Thymus (tissue), 14 donors: ENCODE measurements at places on chromosomes 2 and 18. TPM values are rescaled to one million over a fixed set of nuclear protein-coding genes. Genes with fewer than 3 reads are reported as not detected.

Gene LRRC30
- total RNA-seq: 0.14 TPM

DNA sequence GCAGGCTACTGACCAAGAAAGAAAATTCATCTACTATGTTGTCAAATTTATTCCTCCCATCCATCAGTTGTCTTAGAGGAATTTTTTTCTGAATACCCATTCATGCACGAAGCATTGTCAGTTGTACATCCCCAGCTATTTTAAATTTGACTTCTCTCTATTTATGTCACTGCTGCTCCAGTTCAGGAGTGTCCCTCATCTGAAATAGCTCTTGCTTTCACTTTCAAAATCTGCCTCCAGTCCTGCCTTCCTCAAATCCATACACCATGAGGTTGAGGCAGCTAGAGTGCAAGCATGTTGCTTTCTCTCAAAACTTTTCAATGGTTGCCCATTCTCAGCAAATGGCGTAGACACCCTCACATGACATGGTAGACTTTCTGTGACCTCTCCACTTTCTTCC is 335.4 kb upstream of the CDH2 start:
- H3K27ac ChIP-seq: no peak overlapping the region
- DNase-seq: no peak
- H3K27me3 ChIP-seq: no peaks in the 10 kb centered on the region
- H3K4me3 ChIP-seq: no peak overlapping the region
- no peaks in the 10 kb centered on the region for H3K36me3 ChIP-seq

DNA sequence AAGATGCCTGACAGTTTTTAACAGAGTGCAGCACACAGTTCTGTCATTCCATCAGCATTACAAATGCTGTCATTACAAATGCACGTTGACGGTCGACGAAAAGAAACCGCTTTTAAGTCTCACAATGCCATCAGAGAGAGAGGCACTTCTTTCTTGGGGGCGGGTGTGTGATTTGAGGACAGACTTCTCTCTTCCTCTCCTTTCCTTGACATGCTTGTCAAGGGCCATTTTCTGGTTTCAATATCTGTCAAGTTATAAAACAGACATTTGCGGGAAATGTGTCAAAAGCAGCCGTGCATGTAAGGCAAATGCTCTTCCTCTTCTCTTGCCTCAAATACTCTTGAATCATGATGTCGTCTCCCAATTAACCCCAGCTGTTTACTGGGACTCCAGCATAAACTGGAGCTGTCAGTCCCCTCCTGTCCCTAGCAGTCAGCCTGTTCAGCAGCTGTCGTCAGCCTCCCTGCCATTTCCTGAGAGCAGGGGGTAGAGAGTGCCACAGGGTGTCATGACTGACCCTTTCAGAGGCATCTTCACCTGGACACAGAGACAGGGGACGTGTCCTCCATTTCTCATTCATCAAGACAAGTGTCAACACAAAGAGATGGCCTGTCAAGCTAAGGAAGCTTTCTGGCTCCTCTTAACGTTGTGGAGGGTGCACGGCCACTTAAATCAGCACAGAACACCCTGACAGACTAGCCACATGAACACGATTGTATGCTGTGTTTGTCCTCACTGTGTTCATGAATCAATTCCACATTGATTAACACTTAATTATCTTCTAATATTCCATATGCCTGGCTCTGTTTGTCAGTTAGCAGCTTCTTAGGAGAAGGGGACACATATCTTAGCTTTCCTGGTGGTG is 305.4 kb upstream of the RAB6C start:
- no peaks in the 10 kb centered on the region for H3K36me3 ChIP-seq
- no peak overlapping the region for H3K4me3 ChIP-seq
- H3K27ac ChIP-seq: no peak overlapping the region
- peaks cover 4% of the 10 kb centered on the region for H3K27me3 ChIP-seq
- no peak for DNase-seq
- no peaks in the 10 kb centered on the region for H3K4me1 ChIP-seq

GRCh38 chr2:45889620-45890370 is 238.3 kb downstream of the PRKCE start:
- DNase-seq: no peak
- no peak overlapping the region for H3K4me3 ChIP-seq
- no peaks in the 10 kb centered on the region for H3K27me3 ChIP-seq
- peaks cover 30% of the 10 kb centered on the region for H3K4me1 ChIP-seq
- H3K27ac ChIP-seq: peak overlapping the region; percentile 89

- no peak for DNase-seq
- H3K27ac ChIP-seq: no peak overlapping the region
- H3K27me3 ChIP-seq: no peaks in the 10 kb centered on the region
- no peak overlapping the region for H3K4me3 ChIP-seq
- no peaks in the 10 kb centered on the region for H3K4me1 ChIP-seq
These were observed 94.9 kb downstream of the MBD2 start for GRCh38 chr18:54129448-54130067.

GRCh38 chr2:62202019-62202722 is 6.3 kb downstream of the B3GNT2 start:
- peaks cover 39% of the 10 kb centered on the region for H3K4me1 ChIP-seq
- H3K36me3 ChIP-seq: peaks cover 10% of the 10 kb centered on the region
- no peak for DNase-seq
- H3K4me3 ChIP-seq: no peak overlapping the region

DNA sequence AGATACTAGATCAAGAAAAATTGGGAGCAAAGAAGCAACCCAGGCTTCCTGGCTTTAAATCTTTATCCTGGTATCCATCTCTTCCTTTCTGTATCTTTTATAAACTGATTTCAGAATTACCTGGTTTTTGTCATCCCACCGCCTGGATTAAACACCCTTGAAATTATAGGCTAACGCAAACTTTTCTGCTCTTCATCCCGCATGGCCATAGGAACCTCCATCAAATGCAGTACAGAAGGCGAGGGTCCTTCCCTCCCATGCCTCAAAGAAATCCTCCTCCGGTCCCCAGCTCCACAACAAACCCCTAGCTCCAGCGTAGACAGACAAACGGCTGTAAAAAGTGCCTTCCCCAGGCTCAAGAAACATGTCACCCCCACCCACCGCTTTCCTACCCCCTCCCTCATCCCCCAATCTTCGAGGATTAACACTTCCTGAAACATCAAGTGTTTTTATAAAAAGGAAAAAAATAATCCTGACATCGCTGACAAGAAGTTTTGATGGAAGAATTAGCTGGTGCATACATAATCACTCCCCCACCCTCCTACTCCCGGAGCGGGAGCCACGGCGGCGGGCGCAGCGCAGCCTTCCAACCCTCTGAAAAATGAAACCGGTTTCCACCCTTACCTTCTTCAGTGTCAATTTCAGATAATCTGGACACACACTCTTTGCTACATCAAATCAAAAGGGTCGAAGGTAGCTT is 7.6 kb downstream of the DLX1 start:
- H3K4me1 ChIP-seq: peaks cover 13% of the 10 kb centered on the region
- H3K36me3 ChIP-seq: no peaks in the 10 kb centered on the region
- H3K27ac ChIP-seq: no peak overlapping the region
- no peak for DNase-seq
- peaks cover 88% of the 10 kb centered on the region for H3K27me3 ChIP-seq
- H3K4me3 ChIP-seq: no peak overlapping the region

DNA sequence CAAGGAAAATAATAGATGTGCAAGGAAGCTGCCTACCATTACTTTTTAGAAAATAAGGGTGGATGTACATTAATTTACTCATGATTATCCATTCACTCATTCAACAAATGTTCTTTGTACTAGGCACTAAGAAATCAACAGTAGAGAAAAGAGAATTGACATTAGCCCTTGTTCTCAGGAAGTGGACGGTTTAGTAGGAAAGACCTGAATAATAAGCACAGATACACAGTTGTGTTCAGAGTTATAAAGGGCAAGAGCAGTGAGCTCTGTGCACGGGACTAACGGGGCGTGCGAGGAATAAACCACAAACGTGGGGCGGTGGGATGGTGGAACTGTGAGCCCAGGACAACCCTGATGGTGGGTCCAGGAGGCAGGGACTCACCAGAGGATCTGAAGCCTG is 94.4 kb upstream of the MBOAT2 start:
- H3K27me3 ChIP-seq: peaks cover 70% of the 10 kb centered on the region
- DNase-seq: no peak

DNA sequence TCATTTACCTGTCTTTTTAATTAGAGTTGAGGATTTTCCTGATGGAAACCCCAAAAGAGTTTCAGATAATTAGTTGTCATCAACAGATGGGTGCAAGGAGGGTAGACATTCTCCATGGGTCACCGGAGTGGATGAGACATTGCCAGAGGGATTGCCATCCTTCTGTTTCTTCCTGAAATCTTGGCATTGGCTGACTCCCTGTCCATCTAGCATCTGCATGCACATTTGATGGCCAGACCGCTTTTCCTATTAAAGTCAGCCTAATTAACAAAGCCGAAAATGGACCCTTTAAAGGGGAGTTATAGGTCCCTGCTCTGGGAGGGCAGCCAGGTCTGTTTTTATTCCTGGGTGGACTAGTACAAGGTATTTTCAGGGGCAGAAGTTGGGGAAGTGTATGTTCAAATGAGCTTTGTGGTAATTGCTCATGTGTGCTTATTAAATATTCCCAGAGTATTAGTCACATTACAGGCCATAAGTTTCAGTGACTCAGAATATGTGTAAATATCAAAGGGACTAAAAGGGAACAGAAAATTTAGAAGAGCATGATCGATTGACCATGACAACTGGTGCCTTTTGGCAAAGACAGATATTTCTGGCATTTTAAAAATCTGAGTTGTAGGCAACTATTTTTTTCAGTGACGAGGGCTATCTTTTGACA is 209.8 kb downstream of the PHLPP1 start:
- no peak overlapping the region for H3K4me3 ChIP-seq
- no peaks in the 10 kb centered on the region for H3K36me3 ChIP-seq
- H3K4me1 ChIP-seq: no peaks in the 10 kb centered on the region
- DNase-seq: no peak
- H3K27me3 ChIP-seq: no peaks in the 10 kb centered on the region
- no peak overlapping the region for H3K27ac ChIP-seq

Gene PSMA8
- total RNA-seq: 0.66 TPM

GRCh38 chr18:56992777-56993176 is 154.1 kb upstream of the BOD1L2 start:
- H3K4me1 ChIP-seq: no peaks in the 10 kb centered on the region
- no peak for DNase-seq
- H3K27ac ChIP-seq: no peak overlapping the region
- no peak overlapping the region for H3K4me3 ChIP-seq
- no peaks in the 10 kb centered on the region for H3K36me3 ChIP-seq

- no peak for DNase-seq
- no peak overlapping the region for H3K4me3 ChIP-seq
- H3K27me3 ChIP-seq: no peaks in the 10 kb centered on the region
- no peak overlapping the region for H3K27ac ChIP-seq
- H3K4me1 ChIP-seq: no peaks in the 10 kb centered on the region
These were observed 319.8 kb downstream of the ETAA1 start for GRCh38 chr2:67716895-67717396.

DNA sequence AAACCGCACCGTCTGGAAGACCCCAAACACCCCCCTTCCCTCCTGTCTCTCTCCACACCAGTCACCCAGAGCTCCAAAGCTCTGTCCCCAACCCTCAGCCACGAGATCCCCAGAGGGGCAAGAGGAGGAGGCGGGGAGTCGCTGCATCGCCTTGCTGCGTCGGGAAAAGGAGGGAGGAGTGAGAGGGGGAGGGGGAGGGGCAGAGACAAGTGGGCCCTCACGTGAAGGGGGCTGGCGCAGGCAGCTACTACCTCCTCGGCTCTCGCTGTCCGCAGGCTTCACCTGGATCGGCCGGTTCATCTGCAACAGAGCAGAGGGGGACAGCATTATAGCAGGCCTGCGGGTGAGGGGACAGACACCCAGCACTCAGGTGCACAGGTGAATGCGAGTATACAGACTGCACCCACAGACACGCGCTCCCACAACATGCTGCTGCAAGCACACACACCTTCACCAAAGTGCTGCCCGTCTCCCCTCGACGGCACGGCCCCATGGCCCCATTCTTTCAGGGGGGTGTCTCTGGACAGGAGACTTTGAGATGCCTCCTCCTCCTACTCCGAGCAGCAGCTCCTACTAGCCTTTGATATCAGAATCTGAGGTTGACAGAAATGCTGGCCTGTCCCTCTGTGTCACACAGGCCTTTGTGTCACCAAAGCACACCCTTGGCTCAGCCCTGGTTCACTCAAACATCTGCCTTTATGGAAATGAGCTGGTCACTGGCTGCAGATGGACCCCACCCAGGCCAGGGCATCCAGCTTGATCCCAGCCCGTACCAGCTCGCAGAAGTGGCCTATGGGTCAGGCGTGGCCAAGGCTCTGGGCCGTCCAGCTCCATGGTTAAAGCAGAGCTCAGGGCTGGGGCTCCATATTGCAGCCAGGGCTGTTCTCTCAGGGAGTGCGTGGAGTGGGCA is 243.8 kb downstream of the CELF4 start:
- no peaks in the 10 kb centered on the region for H3K36me3 ChIP-seq
- H3K27ac ChIP-seq: no peak overlapping the region
- no peak overlapping the region for H3K4me3 ChIP-seq
- H3K27me3 ChIP-seq: no peaks in the 10 kb centered on the region

- no peak for DNase-seq
- H3K27me3 ChIP-seq: no peaks in the 10 kb centered on the region
- no peak overlapping the region for H3K4me3 ChIP-seq
- H3K27ac ChIP-seq: no peak overlapping the region
These were observed 241.3 kb upstream of the UBE2E3 start for GRCh38 chr2:180739070-180739469.

Gene UGT1A5
- total RNA-seq: 0.09 TPM

DNA sequence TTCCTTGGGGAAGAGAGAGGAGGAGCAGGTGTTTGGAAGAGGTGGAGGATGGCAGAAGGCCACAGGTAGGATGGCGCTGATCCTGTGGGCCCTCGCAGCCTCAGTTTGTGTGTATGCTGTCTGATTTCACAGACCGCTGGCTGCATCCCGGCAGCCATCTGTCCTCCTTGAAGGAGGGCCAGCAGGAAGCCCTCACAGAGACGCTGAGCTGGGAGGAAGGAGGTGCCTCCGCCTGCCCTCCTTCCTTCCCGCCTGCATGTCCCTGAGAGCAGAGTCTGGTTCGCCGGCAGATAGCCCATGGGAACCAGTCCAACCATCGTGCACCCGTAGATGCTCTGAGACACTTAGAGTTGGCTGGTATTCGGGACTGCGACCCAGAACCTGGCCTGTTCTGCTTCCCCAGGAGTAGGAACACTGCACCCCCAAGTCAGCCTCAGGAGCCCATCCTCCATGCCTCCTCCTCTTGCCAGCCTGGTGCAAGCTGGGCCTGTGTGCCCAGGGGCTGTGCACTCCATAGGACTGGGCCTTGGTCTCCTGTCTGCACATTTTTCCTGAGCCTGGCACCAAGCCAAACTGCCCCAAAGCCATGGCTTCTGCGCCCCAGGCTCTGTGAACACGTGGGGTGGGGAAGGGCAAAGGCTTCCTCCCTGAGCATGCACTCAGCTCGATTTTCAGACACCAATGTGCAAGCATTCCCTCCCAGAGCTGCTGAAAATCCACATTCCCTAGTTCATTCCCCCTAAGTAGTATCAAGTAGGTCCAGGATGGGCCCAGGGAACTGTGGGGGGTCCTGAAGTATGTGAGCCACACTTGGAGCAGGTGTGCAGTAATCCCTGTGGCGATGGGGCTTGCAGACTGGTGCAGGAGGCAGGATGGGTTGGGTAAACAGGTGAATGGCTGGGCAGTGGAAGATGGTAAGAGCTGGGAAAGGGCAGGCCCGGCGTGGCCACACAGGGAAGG is 115.6 kb downstream of the SEPTIN10 start:
- no peak overlapping the region for H3K4me3 ChIP-seq
- H3K4me1 ChIP-seq: no peaks in the 10 kb centered on the region
- H3K27me3 ChIP-seq: no peaks in the 10 kb centered on the region
- H3K27ac ChIP-seq: no peak overlapping the region
